ENCODE measurements at places on chromosomes 3 and 15.

GRCh38 chr3:138440596-138440995, 6.2 kb downstream of the ESYT3 start:
- DNase-seq = no peak

- DNase-seq = no peak
Measured at GRCh38 chr3:154095832-154096421, 25.3 kb upstream of the ARHGEF26 start.

DNA sequence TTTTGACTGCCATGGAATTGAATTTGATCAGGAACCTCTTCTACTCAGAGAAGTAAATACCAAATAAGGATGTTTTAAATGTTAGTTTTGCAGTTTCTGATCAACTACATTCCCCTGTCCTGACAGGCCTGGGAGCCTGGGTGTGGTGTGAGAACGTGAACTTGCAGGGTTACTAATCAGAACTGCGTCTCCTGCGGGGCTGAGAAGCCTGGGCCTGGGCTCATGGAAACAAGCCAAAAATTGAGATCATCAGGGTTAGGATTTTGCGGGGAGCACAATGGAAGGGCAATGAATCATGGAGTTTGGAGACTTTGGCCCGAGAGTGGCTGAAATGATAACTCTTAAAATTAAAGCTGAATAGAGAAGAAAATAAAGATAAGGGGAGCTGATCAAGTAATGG, 47.8 kb upstream of the C3orf70 start:
- no peak for DNase-seq

- DNase-seq = no peak
Measured at GRCh38 chr15:76529911-76530310, 193.3 kb downstream of the ISL2 start.

DNA sequence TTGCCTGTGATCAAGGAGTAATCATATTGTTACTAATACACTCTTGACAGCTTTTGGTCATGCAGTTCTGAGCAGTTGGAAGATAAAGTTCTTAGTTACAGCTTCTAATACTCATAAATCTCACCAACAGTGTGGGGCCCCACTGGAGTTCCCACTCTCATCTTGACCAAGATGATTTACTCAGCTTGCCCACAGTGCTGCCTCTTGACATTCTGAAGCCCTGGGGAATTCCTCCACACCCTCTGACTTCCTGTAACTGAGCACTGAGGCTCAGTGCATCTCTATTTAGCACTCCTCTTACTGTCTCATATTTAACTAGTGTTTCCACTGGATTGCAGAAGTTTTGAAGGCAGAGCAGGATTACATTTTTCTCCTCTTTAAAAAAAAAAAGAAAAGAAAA, 1.9 kb upstream of the ARL6IP5 start:
- no peak for DNase-seq

GRCh38 chr3:4985330-4986174, 6.3 kb downstream of the BHLHE40 start:
- no peak for DNase-seq

- no peak for DNase-seq
Measured at GRCh38 chr3:32296251-32297204, 58.0 kb downstream of the CMTM8 start.

DNA sequence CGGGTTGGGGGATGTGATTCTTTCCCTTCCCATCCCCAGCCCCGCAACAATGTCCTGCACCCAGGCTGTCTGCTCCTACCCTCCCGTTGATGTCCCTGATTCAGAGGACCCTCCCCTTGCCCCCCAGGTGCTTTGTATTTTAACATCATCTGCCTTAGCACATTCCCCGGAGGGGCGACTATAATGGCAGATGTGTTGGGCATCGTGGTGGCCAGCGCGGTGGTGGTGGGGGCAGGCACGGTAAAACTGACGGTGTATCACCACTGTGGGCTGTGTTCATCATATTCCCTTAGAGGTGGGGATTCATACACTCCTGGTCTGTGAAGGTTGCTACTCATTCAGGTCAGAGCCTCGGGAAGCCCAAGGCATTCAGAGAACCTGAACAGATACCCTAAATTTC, 173.0 kb downstream of the ADAMTS17 start:
- DNase-seq = no peak

GRCh38 chr3:193665370-193665989, 72.5 kb downstream of the OPA1 start:
- DNase-seq = no peak

DNA sequence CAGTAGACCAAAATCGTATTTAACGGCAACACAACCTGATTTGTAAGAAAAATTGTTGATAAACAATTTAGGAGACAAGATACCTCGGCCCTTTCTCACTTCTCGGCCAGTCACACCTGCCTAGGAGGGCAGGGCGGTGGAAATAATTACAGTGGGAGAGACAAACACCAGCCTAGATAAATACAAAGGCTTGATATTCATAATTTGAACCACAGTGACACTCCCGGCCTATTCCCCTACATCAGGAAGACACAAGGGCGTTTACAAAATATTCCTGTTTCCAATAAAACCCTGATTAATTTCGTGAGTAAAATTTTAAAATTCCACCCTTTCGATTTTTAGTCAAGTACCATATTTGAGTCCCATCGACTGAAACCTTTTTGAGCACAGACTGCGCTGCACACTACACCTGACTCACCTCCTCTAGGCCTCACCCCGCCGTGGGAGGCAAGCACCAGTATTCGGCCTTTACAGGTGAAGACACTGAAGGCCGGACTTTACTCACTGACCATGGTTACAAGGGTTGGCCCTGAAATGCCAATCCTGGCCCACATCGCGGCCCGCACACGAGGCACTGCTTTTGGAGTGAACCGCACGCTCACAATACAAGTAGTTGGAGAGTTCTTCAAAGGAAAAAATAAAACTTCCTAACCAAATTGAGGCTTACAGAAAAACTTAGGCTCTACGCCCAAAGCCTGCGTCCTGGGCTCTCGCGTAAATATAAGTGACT, 794 bp downstream of the ARPP19 start:
- DNase-seq = no peak

DNA sequence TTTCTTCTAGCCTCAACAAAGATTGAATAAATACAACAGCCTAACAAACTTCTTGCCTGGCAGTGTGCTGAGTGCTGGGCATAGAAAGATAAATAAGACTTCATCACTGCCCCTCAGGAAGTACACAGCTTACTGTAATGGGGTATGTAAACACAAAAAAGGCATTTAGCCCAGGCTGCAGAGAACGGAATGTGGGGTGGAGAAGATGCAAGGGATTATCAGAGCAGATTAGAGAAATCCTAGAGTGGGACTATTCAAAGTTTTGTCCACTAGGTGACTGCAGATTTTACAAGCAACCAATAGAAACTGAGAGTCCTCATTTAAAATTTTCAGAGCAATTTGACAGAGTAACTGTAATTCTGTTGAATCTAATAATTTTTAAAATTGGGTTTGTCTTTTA, 35.4 kb upstream of the TSC22D2 start:
- DNase-seq = no peak

DNA sequence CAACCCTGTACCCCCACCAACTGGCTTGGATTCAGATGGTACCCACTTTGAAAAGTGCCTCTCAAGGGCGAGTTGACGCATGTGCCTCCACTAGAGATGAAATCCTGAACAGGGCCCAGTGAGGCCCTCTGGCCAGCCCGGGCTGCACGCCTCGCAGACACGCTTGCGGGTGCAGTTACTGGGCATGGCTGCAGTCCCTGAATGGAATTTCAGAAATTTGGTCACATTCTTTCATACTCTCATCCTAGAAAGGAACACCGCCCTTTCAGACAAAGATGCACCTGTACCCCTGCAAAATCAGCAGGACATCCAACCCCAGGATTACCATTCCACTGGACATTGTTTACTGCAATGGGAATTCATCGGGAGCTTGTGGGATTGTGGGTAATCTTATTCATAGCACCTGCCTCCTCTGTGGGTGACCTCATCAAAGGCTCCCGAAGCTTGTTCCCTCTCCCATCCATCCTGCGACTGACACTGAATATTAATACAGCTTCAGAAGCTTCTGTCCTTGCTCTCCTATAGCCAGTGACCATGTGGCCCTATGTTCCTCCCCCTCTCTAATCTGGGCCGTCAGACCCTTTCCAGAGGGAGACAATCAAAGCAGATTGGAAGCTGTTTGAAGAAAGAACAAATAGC, 42.5 kb upstream of the TPM1 start:
- DNase-seq = no peak

- DNase-seq = no peak
Measured at GRCh38 chr3:12961697-12962036, 111.6 kb downstream of the IQSEC1 start.

DNA sequence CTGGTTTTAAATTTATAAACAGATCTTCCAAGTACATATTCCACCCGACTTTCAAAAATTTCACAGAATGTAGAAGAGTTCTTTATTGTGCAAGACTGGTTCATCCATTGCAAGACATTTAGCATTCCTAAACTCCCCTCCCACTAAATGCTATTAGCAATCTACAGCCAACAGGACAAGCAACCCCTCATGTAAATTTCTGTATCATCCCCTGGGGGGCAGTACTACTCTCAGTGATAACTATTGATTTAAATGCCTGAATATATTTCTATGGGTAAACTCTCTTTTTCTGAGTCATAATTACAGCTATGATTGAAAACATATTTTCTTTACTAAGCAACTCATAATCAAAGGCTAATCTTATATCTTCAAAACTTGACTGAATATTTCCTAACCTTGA, 10.7 kb upstream of the SLC15A2 start:
- no peak for DNase-seq

DNA sequence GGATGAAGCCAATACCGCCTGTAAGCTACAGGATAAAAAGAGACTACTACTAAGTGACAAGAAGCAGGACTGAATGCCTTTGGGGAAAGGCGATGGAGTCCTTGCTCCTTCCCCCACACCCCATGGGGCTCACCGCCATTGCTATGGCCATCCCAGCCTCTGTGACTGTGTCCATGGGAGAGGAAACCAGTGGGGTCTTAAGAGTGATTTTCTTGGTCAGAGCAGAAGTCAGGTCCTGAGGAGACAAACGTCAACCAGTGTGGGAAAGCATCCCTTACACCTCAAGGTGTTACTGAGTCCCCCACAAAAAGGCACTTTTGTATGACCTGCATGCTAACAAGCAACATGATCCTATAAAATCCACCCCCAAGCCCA, 913 bp downstream of the IMPDH2 start:
- no peak for DNase-seq

DNA sequence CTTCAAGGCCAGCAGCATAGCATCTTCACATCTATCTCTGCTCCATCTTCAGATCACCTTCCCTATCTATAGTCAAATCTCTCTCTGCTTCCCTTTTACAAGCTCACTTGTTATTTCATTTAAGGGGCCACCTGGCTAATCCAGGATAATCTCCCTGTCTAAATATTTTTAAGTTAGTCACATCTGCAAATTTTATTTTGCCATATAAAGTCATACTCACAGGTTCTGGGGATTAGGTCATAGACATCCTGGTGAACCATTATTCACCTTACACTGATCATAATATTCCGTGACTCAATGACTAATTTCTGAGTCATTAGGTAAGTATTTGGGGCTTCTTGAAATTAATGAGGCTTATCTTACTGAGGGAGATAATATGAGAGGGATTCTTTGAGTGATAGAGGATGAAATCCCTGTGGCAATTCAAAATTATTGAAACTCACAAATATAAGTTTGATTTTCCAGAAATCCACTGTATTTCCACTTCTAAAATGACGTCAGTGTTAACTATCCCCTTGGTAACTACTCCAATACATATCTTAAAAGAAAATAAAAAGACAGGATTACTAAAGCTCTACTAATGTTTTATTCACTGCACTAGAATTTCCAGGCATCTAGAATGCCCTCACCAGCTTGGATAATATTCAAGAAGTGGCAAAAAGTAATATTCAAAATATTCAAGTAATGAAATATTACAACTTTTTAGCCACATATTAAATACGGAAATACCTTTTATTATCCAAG, 93.7 kb upstream of the RBMS3 start:
- DNase-seq = no peak

- no peak for DNase-seq
Measured at GRCh38 chr15:75363786-75364185, 4.6 kb downstream of the MAN2C1 start.
